ENCODE measurements at places on chromosomes 1 and 21. TPM values are rescaled to one million over a fixed set of nuclear protein-coding genes. Genes with fewer than 3 reads are reported as not detected.

Gene SPRR1B
- not detected for total RNA-seq

Gene ZC3H11A
- total RNA-seq = 94.6 TPM

Gene C4BPA
- not detected for total RNA-seq

Gene RGS1
- not detected for total RNA-seq

Gene KRTAP19-3
- total RNA-seq = not detected

Gene SIK1
- 0.48 TPM for total RNA-seq

Gene BSND
- total RNA-seq = not detected

Gene DCST1
- not detected for total RNA-seq

Gene TEDDM1
- total RNA-seq = not detected

Gene FAM163A
- 0.42 TPM for total RNA-seq

Gene PLPPR4
- total RNA-seq = 3.2 TPM

Gene CCDC185
- not detected for total RNA-seq

- DNase-seq = no peak
Observed at GRCh38 chr1:162716123-162716522, 74.4 kb upstream of the HSD17B7 start.

- peak; percentile 90 for DNase-seq
Observed at GRCh38 chr1:182962554-182963115, 9.7 kb upstream of the SHCBP1L start.

DNA sequence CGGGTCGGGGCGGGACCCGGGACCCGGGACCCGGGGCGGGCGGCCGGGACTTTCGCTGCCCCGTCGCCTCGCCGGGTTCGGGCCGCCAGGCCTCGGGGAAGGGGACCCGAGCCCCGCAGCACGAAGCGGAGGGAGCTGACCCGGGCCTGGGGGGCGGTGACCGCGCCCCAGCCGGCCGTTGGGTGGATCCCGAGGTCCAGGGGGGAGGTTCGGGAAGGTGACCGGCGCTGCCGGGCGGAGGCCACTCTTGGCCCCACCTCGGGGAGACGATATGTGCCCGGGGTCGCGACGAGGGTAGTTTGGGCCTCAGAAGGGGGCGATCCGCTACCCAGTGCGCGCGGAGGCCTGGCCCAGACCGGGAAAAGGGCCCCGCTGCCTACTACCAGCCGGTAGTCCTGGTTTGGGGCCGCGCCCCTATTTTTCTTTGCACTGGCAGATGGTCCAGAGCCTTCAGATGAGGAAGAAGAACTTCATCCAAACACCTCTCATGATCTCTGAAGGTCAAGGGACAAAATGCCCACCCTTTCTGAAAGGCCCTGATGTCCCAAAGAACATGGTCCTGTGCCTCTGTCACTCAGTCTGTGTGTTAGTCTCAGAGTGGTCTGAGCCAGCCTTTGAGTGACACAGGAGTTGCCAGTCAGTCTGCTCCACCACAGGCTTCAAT is 766 bp downstream of the AGO4 start:
- peak; percentile 50 for DNase-seq

GRCh38 chr1:184576822-184577221 is 177.8 kb downstream of the EDEM3 start:
- DNase-seq = no peak

- peak; percentile 64 for DNase-seq
Observed at GRCh38 chr1:232596666-232597303, 33.1 kb downstream of the SIPA1L2 start.

- no peak for DNase-seq
Observed at GRCh38 chr1:21206117-21206516, 29.4 kb upstream of the EIF4G3 start.

DNA sequence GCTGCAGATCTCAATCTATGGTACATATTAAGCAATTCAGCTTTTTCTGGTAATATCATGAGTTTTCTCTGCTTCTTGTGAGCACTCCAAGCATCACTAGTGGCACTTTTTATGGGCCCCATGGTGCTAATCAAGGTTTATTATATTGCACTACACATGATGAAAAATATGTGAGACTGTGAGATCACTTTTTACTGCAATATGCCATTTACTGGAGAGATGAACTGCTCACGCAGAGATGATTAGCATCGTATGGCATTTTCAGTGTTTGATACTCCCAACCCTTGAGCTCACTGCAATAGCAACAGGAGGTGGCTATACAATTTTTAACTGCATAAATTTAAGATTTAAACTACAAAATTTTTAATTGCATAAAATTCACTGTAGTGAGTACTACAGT is 8.7 kb upstream of the KCNK1 start:
- DNase-seq = no peak

GRCh38 chr1:89454845-89455521 is 69.6 kb upstream of the LRRC8B start:
- peak; percentile 67 for DNase-seq

DNA sequence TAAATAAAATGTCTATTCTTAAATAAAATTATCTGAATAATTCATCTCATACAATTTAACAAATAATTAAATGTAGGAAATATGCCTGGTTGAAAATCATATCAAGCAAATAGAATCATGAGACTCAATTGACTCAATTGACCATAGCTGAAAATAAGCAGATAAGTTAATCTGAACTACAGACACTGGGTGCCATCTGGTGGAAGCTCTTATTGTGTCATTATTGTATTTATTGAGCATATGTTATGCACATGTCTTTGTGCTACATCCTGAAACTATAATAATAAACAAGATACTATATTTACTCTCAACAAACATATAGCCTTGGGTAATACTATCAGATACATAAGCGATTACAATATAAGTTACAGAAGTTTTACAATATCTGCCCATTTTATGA is 41.0 kb downstream of the BRINP3 start:
- DNase-seq = no peak

DNA sequence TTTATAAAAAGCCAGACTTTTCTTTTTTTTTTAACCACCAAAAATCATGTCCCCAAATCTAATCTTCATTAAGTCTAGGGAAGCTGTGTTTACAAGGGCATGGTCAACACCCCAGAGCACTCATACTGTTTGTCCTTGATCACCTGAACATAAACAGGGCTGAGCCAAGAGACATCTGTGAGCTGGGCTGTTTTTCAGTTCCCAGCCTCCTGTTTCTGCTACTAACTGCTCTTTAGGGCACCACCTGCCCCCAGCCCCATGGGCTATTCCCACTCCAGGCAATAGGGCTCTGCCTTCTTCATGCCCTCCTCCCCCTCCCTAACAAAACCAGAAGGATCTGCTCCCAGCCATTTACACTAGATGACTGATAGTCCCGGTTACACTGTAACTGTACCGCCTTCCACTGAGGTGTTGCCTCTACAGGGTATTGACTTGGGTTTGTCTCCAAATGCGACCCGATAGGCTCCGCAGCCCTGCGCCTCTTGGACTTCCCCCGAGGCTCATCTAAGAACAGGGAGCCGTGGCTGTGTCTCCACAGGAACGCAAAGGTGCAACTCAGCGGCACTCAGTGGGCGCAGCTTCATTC is 11.7 kb upstream of the SLC26A9 start:
- no peak for DNase-seq

- DNase-seq = peak; percentile 86
Observed at GRCh38 chr1:25543425-25544242, at the start of gene LDLRAP1. TSS of gene LDLRAP1 (plus strand) at chr1:25543606. CDS start at chr1:25543699, 93 bp downstream.

GRCh38 chr1:6325482-6325881 is 64.6 kb upstream of the GPR153 start:
- no peak for DNase-seq

GRCh38 chr1:163365186-163365585 is 43.4 kb downstream of the NUF2 start:
- DNase-seq = no peak

DNA sequence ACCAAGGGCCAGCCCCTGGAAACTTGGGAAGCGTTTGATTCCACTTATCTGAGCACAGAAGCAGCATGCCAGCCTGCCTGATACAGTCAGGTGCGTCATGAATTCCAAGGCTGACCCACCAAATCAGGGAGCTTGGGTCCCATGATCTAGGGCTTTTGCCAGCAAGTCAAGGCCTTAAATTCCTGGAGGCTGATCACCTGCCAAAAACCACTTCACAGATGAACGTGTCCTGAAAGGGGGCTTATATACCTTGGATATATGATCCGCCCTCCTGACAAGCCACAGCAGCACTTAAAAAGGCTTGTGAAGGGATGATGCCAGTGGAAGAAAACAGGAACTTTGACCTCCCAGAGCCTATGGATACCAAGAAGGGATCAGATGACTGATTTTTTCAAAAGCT is 24.0 kb upstream of the CLIC6 start:
- no peak for DNase-seq

DNA sequence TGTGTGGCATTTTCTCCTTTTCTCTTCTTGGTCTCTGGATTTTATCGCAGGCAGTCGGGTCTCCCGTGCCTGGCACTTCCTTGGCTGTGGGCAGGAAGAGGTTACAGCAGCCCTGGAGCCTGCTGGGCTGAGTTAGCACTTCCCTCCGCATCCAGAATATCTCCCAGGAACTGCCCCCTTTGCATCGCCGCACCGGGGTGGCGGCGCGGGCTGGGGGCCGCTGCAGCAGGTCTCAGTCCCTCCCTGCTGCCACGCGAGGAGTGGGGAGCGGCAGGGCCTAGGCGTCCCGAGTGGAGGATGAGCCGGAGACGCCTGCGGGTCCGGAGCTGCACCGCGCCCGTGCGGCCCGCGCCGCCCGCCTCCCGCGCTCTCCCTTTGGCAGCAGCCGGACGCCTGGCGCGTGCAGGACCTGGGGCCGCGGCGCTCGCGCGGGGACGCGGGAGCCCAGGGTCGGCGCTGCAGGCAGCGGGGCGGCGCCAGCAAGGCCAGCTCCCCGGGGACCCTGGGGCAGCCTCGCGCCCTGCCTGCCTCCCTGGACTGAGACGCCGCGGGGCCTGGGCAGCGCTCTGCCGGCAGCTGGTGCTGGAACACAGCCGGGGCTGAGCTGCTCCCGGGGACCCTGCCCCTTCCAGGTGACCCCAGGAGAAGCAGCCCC is 192.8 kb downstream of the PRDM2 start:
- DNase-seq = peak; percentile 62

- DNase-seq = peak; percentile 96
Observed at GRCh38 chr1:196608390-196609369, at the start of gene KCNT2. TSS of gene KCNT2 (minus strand) at chr1:196608440. CDS start at chr1:196608309, 131 bp downstream.

DNA sequence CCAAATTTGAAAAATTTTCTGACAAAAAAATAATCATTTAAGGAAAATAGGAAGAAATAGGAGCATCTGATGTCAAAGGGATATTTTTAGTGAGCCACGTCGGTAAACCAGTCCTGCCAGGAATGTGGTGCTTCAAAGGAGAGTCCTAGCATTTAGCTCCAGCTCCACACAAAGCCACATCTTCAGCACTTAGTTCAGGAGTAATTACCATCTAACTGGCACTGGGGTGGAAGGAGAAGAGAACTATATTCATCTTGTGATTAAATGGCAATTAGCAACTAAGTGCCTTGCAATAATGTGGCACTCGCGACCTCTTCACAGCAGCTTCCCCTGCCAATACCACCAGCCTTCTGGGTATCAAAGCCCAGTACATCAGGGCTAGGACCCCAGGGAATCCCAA is 409.1 kb downstream of the SETD4 start:
- no peak for DNase-seq

DNA sequence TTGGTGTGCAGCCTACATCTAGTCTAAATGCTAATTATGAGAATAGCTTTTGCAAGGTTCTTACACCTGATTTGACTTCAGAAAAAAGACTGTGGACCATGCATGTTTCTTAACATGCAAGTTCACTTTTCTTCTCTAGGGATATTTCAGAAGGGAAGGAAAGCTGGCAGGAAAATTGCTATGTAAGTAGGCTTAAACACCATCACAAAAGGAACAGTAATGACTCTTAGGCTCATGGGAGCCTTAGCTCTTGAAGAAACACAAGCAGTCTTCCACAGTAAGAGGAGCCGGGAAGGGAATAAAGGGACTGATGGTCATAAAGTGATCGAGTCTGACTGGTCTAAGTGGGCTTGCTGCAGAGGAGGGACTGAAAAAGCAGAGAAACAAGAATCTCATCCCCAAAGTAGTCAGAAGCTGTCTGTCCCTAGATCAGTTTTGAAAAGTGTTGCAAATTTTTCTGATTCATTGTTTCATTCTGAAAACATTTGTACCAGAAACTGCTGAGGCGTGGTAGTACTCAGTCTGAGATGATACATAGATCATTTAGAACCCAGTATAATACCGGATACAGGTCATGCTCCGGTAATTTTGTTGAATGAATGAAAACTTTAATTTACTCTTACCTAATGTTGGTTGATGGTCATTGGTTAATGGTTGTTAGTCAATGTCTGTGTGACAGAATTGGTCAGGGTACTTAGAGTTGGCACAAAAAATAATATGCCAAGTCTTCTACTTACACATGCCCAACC is 40.9 kb downstream of the SMYD2 start:
- DNase-seq = no peak

DNA sequence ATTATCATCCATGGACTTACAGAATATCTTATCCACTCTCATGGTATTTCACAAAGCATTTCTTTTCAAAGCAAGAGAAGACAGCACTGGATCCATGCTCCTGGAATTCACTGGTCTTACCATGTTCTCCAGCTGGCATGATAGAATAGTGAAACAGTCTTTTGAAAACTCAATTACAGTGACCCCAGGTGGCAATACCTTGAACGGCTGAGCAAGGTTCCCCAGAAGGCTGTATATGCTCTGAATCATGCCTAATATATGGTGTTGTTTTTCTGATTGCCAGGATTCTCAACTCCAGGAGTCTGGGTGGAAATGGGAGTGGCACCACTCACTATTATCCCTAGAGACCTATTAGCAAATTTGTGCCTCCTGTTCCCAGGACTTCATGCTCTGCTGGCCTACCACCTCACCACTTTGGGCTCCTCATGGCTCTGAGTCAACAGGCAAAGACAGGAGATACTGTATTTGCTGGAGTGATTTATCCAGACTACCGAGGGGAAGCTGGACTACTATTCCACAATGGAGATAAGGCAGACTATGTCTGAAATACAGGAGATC is 87.6 kb downstream of the CATSPERE start:
- no peak for DNase-seq

GRCh38 chr1:116457946-116458604 is 85.0 kb downstream of the ATP1A1 start:
- DNase-seq = no peak

- DNase-seq = no peak
Observed at GRCh38 chr21:42140196-42140934, 69.2 kb downstream of the UMODL1 start.

- peak; percentile 51 for DNase-seq
Observed at GRCh38 chr1:9615316-9616063, 26.8 kb downstream of the TMEM201 start.

DNA sequence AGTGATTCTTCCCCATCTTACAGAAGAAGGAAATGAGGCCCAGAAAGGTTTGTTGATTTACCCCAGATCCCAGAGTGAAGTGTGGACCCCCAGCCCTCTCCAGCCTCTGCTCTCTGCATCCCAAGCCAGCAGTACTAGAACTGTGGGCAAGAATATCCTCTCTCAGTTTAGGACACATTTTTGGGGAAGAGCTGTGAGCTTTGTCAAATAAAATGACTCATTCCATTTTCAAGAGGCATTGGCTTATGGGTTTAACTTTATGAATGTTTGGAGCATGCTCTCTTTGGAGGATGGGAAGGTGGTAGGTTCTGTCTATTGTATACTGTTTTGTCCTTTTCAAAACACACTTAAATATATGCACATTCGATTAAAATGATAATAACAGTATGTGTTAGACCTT is 70.6 kb upstream of the CNTN2 start:
- no peak for DNase-seq

GRCh38 chr1:44632598-44632997 is 41.7 kb downstream of the TMEM53 start:
- peak; percentile 22 for DNase-seq
